Esophagus squamous epithelium (tissue), 5 donors: ENCODE measurements at places on chromosomes 5 and 9.

- no peak for DNase-seq
These were observed 78.4 kb downstream of the GLDC start for GRCh38 chr9:6567140-6567591.

GRCh38 chr9:127183814-127184582 is 61.6 kb upstream of the ANGPTL2 start:
- no peak for DNase-seq

DNA sequence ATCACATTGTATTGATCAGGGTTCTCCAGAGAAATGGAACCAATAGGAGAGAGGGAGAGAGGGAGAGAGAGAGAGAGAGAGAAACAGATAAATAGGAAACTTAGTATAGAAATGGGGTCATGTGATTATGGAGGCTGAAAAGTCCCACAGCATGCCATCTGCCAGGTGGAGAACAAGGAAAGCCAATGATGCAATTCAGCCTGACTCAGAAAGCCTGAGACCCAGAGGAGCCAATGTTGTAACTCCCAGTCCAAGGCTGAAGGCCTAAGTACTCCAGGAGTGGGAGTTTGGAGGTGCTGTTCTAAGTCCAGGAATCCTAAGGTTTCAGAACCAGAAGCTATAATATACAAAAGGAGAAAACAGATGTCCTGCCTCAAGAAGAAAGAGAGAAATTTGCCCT is 48.4 kb upstream of the ISOC1 start:
- no peak for DNase-seq

- DNase-seq: no peak
These were observed 29.7 kb downstream of the SLC25A25 start for GRCh38 chr9:128097543-128098296.

DNA sequence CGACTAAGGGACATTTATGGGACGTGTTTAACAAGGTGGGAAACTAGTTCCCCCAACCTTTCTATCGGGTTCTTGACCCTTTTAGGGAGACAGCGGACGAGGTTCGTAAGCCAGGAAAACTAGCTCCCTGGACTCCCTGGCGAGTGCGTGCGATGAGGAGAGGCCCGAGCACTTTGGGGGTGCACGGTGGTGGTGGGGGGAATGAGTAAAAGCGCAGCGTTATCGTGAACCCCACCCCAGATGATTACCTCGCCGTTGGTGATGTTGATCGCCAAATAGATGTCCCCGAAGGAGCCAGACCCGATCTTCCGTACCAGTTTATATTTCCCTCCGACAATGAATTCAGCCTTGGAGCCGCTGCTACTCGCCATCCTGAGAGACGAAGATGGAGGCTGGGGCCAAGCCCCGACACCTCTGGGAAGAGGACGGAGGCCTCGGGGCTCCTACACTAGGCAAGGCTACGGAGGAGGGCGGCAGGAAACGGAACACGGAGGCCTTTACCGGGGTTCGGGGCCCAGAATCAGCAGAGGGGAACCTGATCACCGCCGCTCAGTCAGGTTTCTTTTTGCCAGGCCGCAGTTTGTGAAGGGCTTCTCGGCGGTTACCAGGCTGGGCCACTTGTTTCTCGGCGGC is 529 bp downstream of the CSNK1A1 start:
- DNase-seq: no peak
